Amygdala (tissue), 56 donors: ENCODE measurements at places on chromosomes 5 and 9.

- no peak for DNase-seq
Observed at GRCh38 chr5:65149827-65150226, 331.9 kb downstream of the ADAMTS6 start.

GRCh38 chr5:66875315-66875714 lies 279.1 kb downstream of the MAST4 start:
- DNase-seq: no peak

- DNase-seq: peak; percentile 85
Observed at GRCh38 chr9:70420441-70421271, 6.2 kb upstream of the KLF9 start.

DNA sequence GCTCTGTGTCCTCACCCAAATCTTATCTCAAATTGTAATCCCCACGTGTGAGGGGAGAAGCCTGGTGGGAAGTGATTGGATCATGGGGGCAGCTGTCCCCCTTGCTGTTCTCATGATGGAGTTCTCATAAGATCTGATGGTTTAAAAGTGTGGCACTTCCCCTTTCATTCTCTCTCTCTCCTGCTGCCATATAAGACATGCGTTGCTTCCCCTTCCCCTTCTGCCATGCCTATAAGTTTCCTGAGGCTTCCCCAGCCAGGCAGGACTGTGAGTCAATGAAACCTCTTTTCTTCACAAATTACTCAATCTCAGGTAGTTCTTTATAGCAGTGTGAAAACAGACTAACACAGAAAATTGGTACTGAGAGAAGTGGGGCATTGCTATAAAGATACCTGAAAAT lies 107.7 kb downstream of the DMAC1 start:
- DNase-seq: no peak

DNA sequence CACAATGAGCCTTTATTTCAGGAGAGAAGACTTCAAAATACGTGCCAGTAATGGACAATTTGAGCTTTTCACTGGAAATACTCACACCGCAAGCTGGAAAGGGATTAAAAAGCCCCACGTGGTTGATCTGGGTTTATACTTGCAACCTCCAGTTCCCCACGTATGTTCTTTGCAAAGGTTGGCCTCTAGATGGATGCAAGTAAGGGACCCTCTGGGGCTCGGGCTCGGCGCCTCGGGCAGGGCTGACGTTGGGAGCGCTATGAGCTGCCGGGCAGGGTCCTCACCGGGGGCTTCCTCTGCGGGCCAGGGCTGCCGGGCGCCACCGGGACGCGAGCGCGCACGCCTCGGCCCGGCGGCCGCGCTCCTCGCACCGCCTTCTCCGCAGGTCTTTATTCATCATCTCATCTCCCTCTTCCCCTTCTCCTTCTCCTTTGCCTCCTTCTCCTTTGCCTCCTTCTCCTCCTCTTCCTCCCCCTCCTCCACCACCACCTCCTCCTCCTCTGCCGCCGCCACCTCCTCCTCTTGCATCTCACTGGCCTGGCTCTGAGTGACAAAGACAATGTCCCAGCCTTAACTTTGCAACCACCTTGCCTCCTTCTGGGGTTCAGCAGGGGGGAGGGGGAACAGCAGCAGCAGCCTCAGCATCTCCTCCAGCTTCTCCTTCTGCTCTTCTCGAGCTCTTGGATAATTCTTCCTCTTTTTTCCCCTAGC lies 701 bp upstream of the ZNF462 start:
- no peak for DNase-seq

GRCh38 chr5:74206579-74207550 lies 433.7 kb downstream of the ENC1 start:
- peak; percentile 81 for DNase-seq

DNA sequence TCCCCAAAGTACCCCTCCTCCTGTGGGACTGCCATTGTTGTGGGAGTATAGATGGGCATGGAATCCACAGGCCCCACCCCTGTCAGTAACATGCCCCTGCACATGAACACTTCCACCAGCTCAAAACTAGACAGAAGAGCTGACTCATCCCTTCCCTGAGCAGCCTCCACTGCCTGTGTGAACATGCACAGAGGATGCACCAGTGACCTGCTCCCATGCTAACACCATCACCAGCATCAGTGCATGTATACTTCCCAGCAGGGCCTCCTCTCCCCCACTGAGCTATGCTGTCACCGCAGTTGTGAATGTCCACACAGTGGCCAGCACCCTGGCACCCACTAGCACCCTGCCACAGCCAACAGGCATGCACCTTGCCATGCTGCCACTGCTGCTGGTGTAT lies 939.8 kb downstream of the EFNA5 start:
- DNase-seq: no peak

- no peak for DNase-seq
Observed at GRCh38 chr5:66553916-66554575, 42.1 kb upstream of the MAST4 start.

GRCh38 chr9:100216178-100216787 lies 117.2 kb downstream of the INVS start:
- no peak for DNase-seq

GRCh38 chr5:178240766-178241165 lies 8.2 kb upstream of the PHYKPL start:
- no peak for DNase-seq

DNA sequence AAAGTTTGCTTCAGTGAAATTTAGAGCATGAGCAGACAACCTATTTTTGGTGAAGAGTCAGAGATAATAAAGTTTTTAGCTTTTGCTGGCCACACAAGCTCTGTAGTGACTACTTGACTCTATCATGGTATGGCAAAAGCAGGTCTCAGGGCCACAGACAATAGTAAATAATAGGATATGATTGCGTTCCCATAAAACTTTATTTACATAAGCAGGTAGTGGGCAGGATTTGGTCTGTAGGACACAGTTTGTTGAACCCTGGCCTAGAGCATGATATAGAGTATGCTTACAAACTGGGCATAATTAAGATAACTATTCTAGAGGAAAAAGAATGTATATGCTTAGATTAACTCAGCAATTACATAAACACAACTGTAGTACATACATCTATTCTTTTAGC lies 30.1 kb downstream of the ITGA1 start:
- DNase-seq: no peak

- DNase-seq: no peak
Observed at GRCh38 chr9:34675048-34675714, 12.7 kb upstream of the CCL27 start.

DNA sequence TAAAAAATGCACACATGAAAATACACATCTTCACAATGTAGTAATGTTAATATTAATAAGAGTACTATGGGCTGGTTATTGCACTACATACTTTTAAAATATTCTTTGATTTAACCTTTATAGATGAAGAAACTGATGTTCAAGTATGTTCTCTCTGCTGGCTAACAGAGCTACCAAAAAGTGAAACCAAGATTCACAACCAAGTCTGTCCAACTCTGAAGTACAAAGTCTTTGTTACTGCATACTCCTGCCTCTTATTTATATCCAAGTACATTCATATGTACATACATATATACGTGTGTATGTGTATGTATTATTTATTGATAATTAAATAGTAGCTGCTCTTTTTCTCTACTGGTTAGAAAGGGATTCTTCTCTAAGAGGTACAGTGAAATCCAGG lies 325.6 kb downstream of the BNC2 start:
- no peak for DNase-seq

DNA sequence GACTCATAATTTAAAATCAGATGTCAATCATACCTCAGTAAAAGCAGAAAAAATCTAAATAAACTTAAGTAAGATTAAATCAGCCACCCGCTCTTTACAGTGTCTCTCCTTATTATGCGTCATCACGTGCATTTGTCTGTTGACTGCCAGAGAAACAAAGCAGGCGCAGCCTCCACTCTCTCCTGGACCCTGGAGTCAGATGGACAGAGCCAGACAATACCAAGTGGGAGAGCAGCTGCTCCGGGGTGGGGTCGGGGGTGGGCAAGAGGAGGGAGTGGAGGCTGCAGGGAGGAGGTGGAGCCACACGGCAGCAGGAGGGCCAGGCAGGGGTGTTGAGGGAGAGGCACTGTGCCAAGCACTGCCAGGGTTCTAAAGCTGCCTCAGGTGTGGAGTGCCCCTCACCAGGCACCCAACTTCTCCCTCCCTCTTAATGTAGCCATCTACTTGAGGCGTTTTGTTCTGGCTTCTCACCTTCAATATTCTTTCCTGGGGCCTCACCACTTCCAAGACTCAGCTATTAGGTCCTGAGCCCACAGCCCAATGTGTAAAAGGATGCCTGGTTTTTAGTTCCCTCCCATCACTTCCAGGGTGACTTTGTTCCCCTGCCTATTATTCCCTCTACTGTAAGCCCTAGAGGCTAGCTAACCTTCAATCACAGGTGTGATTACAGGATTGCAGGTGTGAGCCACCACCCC lies 96.3 kb downstream of the GLDC start:
- DNase-seq: no peak

GRCh38 chr5:161897033-161897432 lies 49.1 kb downstream of the GABRA1 start:
- DNase-seq: no peak

GRCh38 chr5:27472871-27473270 lies 434.5 kb upstream of the CDH9 start:
- no peak for DNase-seq

- DNase-seq: no peak
Observed at GRCh38 chr9:105168870-105169319, 75.6 kb upstream of the SLC44A1 start.

GRCh38 chr5:67301285-67301903 lies 104.8 kb upstream of the CD180 start:
- DNase-seq: no peak

DNA sequence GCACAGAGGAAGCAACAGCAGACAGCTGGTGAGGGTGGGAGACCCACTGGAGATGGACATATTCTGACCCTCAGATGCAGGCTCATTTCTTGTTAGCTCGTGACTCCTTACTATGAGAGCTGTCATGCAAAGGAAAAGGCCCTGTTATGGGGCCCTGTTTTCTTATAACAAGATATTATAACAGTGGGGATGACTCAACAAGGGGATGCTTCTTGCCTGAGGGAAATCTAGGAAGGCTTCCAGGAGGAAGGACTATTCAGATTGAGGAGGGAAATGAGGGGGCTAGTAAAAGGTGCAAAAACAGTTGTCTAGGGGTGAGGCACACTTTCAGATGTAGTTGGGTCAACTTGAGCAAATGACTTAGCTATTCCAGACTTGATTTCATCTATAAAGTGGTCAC lies 83.0 kb downstream of the DAB2IP start:
- DNase-seq: no peak

DNA sequence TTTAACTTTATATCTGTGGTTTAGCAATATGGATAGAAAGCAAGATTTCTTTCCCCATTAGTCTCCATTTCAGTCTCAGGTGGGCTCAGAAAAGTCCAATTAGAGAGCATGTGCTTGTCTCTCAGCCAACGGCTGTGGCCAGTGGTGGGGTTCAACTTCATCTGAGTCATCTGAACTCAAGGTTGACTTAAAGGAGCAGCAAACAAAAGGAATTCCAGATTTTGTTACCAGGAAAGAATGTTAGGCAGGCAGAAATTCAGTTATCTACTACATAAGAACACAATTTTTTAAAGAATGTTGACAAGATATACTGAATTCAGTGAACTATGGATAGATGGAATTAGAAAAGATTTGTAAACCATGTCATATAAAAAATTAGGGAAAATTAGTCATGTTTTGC lies 784.1 kb downstream of the MAT2B start:
- no peak for DNase-seq

GRCh38 chr5:108461628-108462367 lies 79.9 kb upstream of the FBXL17 start:
- no peak for DNase-seq

DNA sequence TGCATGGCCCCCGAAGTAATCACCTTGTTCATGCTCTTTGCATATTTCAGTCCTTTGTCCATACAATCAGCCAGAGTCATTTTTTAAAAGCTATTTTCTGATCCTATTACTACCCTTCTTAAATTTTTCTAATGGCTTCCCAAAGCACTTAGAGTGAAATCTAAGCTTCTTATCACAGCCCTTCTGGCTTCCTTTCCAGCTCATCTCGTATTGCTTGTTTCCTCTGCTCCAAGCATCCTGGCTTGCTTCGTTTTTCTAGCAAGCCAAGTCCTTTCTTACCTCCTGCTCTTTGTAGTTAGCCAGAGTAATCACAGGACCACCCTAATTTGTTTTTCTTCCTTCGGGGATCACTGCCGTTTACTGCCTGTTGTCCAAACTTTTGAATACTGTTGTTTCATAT lies 453.3 kb downstream of the KIF4B start:
- DNase-seq: no peak

DNA sequence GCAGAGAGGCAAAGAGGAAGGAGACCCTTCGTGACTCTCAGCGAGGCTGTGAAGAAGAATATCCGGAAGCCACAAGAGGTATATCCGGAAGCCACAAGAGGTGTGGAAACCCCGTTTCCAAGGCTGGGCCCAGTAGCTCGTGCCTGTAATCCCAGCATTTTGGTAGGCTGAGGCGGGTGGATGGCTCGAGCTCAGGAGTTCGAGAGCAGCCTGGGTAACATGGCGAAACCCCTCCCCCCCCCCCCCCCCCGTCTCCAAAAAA lies 612 bp upstream of the BBLN start:
- DNase-seq: no peak

GRCh38 chr5:72237415-72237814 lies 82.6 kb downstream of the MRPS27 start:
- no peak for DNase-seq

- DNase-seq: no peak
Observed at GRCh38 chr5:172146748-172147092, 41.3 kb downstream of the STK10 start.

DNA sequence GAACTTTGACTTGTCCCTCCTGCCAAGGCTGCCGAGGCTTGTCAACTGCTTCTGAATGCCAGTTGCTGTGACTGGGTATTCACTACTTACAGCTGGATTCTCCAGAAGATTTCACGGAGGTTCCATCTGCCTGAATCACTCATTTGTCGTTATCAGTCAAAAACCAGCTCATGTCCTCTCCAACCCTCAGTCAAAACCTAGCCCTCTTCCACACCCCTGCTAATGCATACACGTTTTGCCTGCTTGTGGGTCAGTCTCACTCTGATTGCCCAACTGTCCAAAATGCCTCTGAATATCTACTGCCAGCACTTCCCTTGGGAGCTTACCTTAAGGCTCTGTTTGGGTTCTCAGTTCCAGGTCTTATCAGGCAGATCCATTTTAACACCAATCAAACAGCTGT lies 238.6 kb upstream of the TMEM161B start:
- DNase-seq: no peak

DNA sequence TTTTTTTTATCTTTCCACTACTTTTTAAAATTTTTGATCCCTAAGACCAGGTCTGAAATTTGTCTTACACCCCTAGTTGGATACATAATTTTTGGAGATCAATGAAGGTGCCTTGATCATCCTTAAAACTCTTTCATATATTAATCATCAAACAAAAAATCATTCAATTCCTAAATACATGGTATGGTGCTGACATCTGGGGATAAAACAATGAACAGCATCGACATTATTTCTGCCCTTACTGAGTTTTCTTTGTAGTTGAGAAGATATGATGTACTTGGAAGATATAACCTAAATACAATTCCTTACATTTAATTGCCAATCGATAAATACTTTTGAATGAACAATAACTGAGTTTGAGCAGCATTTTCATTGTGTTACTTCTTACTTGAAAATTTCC lies 18.3 kb downstream of the SPINK9 start:
- no peak for DNase-seq
